ENCODE measurements at places on chromosomes 4 and X.

DNA sequence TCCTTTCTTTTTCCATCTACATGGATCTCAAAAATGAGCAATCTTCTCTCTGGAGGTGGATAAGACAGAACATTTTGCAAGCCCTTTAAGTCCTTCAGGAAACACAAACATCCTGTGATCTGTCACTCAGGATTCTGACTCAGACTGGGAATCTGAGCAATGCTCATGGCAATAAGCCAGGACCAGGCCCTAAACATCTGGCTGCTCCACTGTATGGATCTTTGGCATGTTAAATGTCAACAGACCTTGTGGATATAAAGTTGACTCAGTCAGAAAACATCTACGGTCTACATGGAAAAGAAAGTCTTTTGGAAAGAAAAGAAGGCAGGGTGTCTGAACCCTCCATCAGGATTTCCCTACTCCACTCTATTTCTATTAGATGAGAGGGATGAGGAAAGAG, 17.8 kb upstream of the CHIC2 start:
- no peak for DNase-seq

GRCh38 chr4:129806986-129807385, 711.0 kb downstream of the C4orf33 start:
- DNase-seq, result no peak

GRCh38 chr4:63275491-63275890, 1133.8 kb downstream of the TECRL start:
- no peak for DNase-seq

DNA sequence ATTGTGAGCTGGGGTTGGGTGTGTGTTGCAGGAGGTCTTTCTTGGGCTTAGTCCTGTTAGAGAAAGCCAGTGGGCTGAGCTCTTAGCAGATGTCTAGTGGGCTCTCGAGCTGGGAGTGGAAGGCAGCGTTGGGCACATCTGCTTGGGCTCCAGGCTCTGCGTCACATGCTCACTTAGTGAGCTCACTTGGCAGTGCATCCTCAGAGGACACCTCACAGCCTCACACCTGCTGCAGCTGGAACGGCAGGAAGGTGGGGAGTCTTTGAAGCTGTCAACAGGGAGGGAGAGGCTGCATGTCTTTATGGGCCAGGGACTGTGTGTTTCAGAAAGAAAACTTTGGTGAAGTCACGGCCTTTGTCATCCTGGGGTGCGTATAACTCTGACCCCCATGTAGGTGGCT, 82.2 kb downstream of the PSAPL1 start:
- no peak for DNase-seq

- no peak for DNase-seq
Measured at GRCh38 chr4:37664696-37665095, 21.5 kb downstream of the RELL1 start.

DNA sequence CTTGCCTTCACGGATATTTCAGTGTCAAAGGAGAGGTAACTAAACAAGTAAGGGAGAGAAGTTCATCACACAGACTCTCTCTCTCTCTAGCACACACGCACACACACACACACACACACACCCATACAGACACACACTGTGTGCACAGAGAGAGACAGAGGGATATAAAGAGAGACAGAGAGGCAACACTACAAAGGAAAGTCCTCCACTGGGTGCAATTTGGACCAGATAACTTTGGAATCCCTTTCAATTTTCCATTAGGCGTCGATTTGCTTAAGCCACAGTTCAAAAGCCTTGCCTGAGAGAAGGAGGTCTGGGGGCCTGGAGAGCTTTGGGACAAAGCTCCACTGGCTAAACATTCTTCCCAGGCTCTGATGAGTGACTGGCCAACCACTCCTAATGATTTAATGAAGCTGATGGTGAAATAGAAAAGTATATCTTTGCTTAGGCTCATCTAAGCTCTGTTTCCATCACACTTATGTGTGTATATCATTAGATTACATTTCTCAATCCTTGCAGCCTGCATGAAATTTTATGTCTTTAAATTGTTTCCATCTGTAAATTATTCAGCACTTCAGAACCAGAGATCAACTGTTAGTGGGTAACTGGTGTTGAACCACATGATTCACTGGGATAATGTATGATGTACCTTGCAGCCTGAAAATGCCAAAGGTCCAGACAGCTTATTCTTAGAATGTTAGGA, 180.8 kb downstream of the MAGEB17 start:
- DNase-seq, result no peak

DNA sequence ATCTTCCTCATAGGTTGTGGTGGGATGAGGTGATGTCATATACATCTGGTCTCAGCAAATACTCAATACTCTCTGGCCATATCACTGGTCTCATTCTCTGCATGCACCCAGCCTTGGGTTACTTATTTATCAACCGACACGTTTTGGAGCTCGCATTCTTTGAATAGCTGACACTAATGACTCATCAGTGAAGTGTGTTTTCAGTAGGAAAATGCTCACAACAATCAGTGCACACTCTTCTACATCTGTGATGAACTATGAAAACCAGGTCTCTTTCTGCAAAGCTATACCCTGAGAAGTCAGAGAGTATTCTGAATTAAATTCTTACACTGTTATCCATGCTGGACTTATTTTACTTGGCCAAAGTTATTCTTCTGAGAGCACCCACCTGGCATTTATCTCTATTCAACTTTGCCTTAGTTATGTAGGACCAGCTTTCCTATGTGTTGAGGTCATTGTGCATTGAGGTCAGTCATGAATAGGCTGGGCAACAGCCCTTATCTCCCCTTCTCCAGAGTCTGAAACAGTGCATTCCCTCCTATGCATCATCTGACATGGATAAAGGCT, 58.7 kb upstream of the DHX15 start:
- DNase-seq, result no peak

DNA sequence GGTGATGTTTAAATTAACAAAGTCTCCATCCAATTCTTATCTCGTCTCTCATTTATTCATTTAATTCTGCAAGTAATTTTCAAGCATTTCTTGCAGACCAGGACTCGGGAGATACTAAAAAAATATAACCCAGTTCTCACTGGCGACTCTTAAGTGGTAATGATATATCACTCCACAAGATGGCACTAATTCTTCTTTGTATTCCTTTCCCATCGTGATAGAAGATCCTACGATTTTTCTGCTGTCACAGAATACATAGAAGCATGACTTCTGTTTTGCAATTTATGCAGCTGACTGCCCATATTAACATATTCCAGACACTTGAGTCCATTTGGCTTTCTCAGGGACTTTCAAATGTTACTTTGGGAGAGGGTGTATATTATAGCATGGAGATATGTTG, 64.0 kb upstream of the FGF13 start:
- no peak for DNase-seq

DNA sequence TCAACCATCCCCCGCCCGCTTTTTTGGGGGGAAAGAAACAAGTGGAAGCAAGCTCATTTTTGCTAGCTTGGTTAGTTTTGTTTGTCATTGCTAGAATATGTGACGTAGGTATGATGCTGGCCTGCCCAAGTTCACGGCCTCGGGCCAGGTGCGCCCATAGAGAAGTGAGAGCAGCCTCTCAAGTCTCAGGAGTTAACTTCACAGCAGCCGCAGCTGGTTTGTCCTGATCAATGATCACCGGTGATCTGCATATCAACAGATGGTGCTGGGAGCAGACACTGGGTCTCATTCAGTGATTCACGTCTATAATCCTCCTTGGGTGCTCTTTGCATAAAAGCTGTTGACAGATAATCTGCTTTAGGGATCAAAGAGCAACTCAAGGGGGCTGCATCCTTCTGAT, 50.1 kb downstream of the ENPP6 start:
- DNase-seq, result no peak

DNA sequence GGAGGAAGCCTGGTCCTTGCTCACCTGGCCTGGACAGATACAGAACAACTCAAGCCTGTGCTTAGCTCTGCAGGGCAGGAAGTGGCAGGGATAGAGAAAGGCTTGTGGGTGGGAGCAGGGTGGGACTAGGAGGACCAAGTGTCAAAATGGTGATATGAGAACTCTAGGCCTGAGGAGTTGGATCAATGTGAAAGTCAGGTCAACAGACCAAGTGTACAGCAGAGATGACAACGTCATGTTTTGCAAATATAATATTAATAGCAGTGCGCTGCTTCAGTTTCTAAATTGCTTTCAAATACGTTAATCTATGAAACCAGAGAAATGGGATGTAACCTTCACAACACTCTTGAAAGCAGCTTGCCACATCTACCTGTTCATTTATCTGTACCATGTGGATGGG, 114.2 kb upstream of the MAP3K15 start:
- no peak for DNase-seq

DNA sequence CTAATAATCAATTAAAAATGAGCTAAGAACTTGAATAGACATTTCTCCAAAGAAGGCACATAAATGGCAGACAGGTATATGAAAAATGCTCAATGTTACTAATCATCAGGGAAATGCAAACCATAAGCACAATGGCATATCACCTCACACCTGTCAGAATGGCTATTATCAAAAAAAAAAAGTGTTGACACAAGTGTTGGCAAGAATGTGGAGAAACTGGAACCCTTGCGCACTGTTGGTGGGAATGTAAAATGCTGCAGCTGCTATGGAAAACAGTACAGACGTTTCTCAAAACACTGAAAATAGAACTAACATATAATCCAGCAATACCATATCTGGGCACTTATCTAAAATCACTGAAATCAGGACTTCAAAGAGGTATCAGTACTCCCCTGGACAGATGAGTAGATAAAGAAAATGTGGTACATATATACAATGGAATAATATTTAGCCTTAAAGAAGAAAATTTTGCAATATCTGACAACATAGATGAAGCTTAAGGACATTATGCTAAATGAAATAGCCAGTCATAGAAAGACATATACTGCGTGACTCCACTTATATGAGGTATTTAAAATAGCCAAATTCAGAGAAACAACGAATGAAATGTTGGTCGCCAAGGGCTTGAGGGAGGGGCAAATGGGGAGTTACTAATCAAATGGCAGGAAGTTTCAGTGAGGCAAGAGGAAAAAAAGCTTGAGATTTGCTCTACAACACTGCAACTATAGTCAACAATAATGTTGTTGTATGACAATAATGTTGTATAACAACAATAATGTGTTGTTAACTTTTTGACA, 175.5 kb downstream of the WDFY3 start:
- no peak for DNase-seq

DNA sequence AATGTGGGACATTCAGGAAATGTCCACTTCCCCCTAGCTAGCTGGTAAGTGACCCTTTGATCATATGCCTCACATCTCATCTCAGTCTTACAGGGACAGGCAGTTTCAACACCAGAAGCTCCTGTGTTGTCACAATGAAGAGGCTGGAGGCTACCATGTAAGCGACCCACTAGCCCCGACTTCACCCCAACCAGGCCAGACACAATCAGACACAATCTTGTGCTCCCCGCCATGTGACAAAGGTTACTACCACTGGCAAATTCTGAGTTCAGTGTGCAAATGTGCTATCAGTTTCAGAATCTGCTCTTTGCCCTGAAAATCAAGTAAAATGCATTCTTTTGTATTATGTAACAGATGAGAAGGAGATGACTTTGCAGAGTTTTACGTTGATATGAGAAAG, 56.9 kb upstream of the STS start:
- no peak for DNase-seq

- DNase-seq, result no peak
Measured at GRCh38 chr4:173539986-173540385, 10.0 kb upstream of the HAND2 start.

DNA sequence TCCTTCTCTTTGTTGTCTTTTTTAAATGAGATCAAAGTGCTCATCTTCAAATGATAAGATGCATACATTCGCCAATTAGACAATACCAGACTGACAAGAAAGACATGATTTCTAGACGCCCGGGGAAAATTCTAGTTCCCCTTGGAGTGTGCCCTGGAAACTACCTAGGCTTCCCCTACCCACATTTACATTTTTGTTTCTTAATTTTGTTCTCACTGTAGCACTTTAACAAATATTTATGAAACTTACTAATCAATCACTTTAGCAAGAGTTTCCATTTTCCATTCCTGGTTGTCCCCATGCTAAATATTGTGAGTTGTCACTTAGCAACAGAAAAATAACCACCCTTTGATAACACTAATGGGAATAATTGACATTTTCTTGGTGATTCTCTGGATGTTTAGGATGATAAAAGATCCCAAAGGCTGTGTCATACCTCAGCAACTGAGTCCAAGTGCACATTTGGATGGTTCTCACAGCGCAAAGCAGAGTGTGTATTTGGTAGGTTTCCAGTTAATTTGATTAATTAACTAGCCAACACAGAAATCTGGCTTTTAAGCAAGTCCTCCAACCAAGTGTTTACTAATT, 69.6 kb downstream of the FGFBP1 start:
- no peak for DNase-seq

- DNase-seq, result no peak
Measured at GRCh38 chr4:796206-796605, 29.7 kb downstream of the CPLX1 start.

DNA sequence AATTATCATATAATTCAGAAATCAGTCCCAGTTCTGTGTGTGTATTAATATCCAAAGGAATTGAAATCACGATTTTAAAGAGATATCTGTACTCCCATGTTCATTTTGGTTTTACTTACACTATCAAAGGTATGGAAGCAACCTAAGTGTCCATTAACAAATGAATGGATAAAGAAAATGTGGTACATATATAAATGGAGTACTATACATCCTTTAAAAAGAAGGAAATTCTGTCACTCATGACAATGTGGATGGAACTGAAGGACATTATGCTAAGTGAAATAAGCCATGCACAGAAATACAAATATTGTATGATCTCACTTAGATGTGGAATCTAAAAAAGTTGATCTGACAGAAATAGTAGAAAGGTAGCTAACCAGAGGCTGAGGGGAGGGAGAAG, 63.8 kb downstream of the CD99L2 start:
- no peak for DNase-seq
